GM12892 (cell line): ENCODE measurements at places on chromosomes 2 and 18.

GRCh38 chr2:126627643-126628042 lies 28.3 kb upstream of the GYPC start:
- DNase-seq, result no peak

DNA sequence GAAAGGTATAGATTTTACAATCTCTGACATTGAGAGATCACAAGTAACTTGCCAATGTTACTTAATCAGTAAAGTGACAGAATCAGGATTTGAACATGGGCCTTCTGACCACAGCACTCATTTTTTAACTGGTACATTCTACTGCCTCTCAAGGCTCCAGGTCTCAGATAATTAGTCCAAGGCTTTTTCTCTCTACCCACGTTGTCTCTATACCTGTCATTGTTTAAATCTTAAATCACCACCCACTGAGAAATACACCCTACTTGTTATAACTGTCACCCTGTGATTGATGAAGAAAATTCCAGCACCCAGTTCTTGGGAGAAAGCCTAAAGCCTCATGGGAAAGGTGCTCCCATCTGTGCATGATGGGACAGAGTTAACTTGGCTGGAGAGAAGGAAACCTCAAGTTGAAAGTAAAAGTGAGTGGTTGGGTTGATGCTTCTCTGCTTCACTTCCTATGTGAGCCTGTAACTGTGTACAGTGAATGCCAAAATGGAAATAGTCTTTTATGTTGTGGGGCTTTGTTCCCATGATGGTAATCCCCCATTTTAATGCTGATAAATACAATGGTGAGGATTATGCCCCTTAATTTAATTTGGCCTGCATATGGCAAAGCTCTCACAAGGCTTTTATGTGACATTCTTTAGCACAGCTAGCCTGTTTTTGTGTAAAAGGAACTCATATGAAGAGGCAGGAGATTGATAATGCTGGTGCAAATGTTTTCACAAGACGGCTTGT lies 190.1 kb upstream of the SP5 start:
- no peak for DNase-seq

DNA sequence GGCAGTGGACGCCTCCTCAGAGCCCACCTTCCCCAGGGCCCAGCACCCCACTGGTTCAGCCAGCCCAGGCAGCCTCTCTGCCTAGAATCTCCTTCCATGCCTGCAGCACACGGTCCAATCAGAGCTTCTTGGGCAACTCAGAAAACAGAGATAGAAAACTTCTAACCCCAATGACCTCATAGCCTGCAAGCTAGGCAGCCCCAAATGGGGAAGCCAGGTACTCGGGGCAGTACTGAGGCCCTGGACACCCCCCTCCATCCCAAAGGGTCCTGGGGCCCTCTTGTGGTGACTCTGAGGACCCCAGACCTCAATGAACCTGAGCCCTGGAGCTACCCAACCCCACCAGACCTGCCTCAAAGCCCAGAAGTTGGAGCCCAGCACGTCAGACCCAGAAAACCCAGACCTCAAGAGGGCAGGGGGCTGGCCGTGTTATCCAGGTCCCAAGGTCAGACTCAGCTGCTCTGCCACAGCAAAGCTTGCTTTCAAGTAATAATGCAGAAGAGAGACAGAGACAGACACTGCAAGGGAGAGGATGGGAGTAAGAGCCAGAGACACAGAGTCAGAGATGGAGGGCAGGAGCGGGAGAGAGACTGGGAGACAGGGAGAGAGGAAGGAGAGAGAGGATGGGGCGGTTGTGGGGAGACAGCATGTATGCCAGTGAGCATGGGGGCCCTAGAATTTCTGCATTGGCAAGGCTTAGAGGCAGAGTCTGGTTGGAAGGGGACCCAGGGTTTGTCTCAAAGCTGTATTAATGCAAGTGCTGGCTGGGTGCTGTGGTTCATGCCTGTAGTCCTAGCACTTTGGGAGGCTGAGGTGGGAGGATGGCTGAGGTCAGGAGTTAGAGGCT lies 28.2 kb downstream of the SERTAD2 start:
- DNase-seq, result no peak

DNA sequence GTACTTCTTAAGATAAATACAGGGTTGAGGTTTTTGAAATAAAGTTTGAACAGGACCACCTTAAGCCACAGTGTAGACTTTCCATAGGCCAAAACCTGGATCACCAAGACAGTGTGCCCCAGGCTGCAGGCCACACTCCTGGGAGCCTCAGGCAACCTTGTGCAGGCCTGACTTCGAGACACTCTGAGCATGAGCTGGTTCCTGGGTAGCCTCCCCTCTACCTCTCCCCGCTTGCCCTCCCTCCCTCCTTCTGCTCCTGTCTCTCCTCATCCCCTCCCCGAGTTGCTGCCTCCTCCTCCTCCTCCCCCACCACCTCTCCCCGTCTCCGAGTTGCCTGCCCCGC lies 10.6 kb upstream of the PROC start:
- no peak for DNase-seq
